CD4-positive, alpha-beta T cell (primary cell): ENCODE measurements at places on chromosomes 1 and 21.

DNA sequence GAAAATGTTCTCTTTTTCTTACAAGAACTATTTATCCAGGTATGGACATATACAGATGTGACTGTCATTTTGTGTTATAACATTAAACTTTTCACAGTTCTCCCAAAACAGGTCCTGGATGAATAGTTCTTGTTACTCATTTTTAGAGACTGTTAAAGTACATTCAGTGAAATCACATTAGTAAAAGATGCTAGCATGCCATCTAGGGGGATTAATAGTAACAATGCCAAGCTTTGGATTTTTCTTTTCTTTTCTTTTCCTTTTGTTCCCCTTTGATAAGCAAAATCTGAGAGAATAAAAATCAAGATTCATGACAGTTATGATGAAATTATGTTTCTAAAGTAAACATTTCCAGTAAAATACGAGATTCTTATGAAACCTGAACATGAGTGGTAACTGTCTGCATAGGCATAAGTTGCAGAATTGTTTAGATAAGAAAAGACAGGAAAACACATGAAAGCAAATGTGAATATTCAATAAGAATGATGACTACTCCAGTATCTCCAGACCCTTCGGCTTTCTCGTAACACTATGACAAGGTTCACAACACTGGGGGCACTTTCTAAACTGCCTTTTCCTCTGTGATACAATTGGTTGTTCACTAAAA lies 77.5 kb downstream of the TPR start:
- DNase-seq: no peak

DNA sequence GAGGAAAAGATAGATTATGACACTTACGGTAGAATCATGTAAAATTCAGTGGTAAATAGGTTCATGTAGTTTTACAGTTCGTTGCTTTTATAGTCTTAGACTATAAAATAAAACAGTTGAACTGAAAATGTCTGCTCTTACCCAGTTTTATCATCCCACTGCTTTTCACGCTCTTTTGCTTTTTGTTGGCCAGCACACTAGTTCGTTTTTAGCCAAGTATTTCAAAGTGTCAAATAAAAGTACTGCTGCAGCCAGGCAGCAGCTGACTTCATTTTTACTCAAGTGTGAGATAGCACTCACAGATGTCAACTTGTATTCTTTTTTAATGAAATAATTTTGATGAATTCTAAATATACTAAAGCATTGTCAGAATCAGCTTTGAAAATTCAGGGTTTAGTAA lies 18.5 kb upstream of the BTG3 start:
- DNase-seq: no peak

DNA sequence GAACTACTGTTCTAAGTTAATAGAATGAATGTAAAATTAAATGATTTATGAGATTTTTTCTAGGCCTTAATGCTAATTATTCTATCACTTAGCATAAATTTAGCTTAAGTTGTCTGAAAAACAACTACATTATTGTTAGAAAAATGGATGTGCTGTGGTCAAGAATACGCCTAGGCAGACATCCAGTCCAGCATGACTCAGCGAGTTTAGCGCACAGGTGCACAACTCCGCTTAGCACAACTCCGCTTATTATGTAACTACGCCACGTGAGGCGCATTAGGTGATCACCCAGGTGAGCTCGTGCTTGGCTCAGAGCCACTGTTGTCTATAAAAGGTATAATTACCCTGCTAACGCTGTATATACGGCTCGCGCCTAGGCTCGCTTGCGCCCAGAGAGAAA lies 1043.6 kb upstream of the ADGRL4 start:
- no peak for DNase-seq

DNA sequence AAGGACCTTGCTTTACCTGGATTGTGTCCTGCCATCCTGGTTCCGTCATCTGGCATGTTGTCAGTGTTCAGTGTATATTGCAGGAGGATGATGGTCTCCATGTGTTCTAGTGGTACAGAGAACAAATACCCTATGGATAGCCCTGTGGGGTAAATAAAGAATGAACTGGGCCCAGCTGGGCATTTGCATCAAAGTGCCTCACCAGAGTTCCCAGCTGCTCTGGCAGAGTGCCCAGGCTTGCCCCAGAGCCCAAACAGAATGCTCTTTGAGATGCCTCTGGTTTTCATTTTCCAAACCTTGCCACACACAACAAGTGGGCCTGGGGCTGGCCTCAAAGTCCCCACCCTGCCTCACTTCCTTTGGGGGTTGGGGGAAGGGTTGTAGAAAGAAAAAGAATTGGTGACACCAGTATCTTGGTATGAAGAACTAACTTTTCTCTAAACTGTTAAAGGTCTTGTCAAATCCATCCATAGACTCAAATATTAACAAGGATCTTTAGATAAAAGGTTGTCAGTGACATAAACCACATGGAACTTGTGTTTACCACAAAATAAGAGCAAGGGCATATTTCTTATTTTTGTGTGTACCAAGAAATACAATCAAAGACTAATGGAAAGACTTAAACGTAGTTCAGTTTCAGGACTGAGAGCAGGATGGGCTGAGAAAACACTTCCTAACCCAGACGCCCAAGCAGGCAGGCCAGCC lies 82.2 kb downstream of the LMO4 start:
- DNase-seq: no peak

DNA sequence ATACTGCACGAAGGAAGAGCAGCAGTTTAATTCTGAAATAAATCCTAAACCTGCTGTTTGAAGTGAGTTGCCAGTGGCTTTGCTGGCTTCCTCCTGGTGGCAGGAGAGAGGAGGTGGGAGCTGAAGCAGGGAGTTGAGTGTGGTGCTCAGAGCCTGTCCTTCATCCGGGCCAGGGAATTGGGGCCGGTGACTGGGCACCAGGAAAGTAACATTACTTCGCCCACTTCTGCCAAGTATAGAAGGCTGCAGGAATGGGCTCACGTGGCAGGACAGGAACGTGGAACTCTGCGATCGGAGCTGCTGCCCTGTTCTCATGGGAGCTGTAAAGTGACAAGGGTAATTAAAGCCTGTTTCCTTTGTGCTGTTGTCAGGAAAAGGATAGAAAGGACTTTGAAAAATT lies 8.7 kb downstream of the TOR3A start:
- DNase-seq: no peak

DNA sequence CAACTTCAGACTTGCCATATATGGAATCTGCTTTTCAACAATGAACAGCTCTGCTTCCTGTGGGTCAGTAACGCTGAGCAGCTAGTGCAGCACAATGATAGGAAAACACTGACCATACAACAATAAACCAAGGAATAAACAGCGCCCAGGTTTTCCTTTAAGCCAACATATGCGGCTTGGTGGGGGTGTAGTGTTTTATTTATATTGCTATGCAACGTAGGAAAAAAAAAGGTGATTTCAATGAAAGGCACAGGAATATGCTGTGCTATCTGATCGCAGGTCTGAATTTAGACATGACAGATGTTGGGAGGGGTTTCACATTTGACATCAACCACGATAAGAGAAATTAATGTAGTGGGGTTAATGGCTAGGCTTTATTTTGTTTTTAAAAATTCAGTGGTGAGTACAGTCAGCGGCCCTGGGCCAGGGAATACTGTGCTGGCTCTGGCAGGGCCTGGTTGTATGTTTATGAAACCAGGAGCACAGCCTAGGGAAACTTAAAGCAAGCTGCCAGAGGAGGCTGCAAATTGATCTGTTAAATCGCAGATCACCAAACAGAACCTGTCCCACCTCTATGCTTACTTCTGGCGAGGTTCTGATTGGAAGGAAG lies 4.3 kb downstream of the TSPAN2 start:
- DNase-seq: no peak
